ENCODE measurements at places on chromosomes 1 and 21. TPM values are rescaled to one million over a fixed set of nuclear protein-coding genes. Genes with fewer than 3 reads are reported as not detected.

DNA sequence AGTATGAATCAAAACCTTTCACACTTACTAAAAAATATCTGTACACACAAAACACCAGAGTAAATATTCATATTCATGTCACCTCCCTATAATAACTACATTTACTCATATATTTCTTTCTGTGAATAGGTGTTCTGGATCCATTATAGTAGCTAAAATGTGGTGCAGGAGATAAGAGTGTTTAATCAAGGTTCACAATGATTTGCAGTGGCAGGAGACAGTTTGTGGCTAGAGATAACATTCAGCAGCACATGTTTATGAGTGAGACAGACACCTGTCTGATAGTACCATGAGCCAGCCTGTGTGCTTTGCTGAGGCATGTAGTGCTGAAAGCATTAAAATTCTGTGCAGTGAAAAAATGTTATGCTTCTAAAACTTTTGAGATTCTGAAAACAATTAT is 410.3 kb downstream of the SRGAP2C start:
- no peaks in the 10 kb centered on the region for H3K36me3 ChIP-seq
- H3K4me1 ChIP-seq: no peaks in the 10 kb centered on the region
- no peak overlapping the region for H3K27ac ChIP-seq
- no peaks in the 10 kb centered on the region for H3K27me3 ChIP-seq
- H3K4me3 ChIP-seq: no peak overlapping the region

DNA sequence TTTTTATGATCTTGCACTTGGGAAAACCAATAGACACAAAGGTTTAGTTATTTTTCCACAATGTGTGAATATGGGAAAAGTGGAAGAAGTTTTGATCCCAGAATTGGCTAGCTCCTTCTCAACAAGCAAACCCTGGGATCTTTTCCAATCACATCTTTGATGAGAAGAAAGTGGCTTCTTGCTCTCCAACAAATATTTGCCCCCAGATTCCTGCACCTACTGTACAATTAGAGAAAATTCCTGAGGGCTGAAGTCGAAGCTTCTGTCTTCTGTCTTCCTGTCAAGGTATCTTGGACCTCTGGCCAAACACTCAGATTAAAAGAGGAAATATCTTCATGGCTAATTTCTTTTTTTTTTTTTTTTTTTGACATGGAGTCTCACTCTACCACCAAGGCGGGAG is 113.1 kb upstream of the SLC45A1 start:
- H3K36me3 ChIP-seq: no peaks in the 10 kb centered on the region
- H3K27me3 ChIP-seq: no peaks in the 10 kb centered on the region
- H3K4me1 ChIP-seq: peaks cover 20% of the 10 kb centered on the region
- no peak overlapping the region for H3K4me3 ChIP-seq
- DNase-seq: no peak

The CCT3 gene
- polyA plus RNA-seq: 71.6 TPM

GRCh38 chr1:98906809-98907208 is 97.9 kb downstream of the PLPPR5 start:
- H3K36me3 ChIP-seq: no peaks in the 10 kb centered on the region
- no peaks in the 10 kb centered on the region for H3K27me3 ChIP-seq
- H3K27ac ChIP-seq: no peak overlapping the region
- H3K4me1 ChIP-seq: no peaks in the 10 kb centered on the region
- no peak overlapping the region for H3K4me3 ChIP-seq

The PCP4L1 gene
- 6.9 TPM for polyA plus RNA-seq

GRCh38 chr1:54619749-54620148 is 3.6 kb downstream of the FAM151A start:
- no peaks in the 10 kb centered on the region for H3K36me3 ChIP-seq
- H3K4me1 ChIP-seq: no peaks in the 10 kb centered on the region
- H3K27me3 ChIP-seq: peaks cover 4% of the 10 kb centered on the region
- H3K4me3 ChIP-seq: no peak overlapping the region
- no peak for DNase-seq
- H3K27ac ChIP-seq: no peak overlapping the region

GRCh38 chr1:85576266-85576641 is 4.3 kb upstream of the CCN1 start:
- H3K27ac ChIP-seq: peak overlapping the region; percentile 97
- H3K36me3 ChIP-seq: no peaks in the 10 kb centered on the region
- H3K4me3 ChIP-seq: peak overlapping the region; percentile 60

DNA sequence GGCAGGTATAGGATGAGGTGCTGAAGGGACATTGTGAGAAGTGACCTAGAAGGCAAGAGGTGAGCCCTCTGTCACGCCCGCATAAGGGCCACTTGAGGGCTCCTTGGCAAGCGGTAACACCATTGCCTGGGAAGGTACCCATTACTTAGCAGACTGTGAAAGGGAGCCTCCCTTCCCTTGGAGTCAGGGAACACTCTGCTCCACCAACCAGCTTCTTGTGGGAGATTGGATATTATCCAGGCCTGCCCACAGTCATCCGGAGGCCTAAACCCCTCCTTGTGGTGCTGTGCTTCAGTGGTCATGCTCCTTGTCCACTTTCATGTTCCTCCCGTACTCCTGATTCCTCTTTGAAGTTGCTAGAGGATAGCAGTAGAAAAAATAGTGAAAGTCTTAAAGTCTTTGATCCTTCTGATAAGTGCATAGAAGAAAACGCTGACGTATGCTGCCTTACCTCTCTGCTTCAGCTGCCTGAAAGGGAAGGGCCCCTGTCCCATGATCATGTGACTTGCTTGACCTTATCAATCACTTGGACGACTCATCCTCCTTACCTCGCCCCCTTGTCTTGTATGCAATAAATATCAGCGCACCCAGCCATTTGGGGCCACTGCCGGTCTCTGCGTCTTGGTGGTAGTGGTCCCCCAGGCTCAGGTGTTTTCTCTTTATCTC is 16.0 kb downstream of the RBBP4 start:
- H3K4me3 ChIP-seq: no peak overlapping the region
- no peak for DNase-seq
- no peaks in the 10 kb centered on the region for H3K27me3 ChIP-seq
- H3K36me3 ChIP-seq: peaks cover 26% of the 10 kb centered on the region
- H3K27ac ChIP-seq: no peak overlapping the region

- no peak overlapping the region for H3K27ac ChIP-seq
- no peak for DNase-seq
- no peaks in the 10 kb centered on the region for H3K27me3 ChIP-seq
- no peaks in the 10 kb centered on the region for H3K4me1 ChIP-seq
Measured at GRCh38 chr1:230288641-230289349, 137.3 kb downstream of the PGBD5 start.

- no peaks in the 10 kb centered on the region for H3K4me1 ChIP-seq
- H3K36me3 ChIP-seq: no peaks in the 10 kb centered on the region
- no peak overlapping the region for H3K4me3 ChIP-seq
- H3K27ac ChIP-seq: no peak overlapping the region
Measured at GRCh38 chr1:164958982-164959768, 397.3 kb downstream of the LMX1A start.

The TMCO1 gene
- polyA plus RNA-seq: 84.5 TPM

DNA sequence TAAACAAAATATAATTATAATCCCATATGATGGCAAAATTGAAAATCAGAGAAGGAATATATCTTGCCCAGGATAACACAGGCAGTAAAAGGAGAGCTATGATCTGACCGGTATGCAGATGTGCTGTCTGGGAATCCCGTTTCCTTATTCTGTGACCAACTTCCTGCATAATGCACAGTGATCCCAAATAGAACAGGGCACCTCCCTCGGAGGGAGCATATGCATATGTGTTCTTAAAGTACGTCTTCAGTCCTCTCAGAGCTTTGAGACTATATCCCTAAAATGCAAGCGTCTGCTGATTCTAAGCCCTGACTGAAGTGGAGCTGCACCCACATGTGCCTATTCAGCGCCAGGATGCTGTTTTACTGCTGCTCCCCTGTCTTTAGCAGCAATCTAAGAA is 366.1 kb upstream of the PTBP2 start:
- H3K27ac ChIP-seq: no peak overlapping the region
- DNase-seq: no peak
- H3K27me3 ChIP-seq: no peaks in the 10 kb centered on the region

The CXADR gene
- polyA plus RNA-seq: 12.4 TPM

The LBR gene
- polyA plus RNA-seq: 36.1 TPM

GRCh38 chr1:183505454-183506089 is 33.3 kb downstream of the SMG7 start:
- H3K27ac ChIP-seq: no peak overlapping the region
- no peak for DNase-seq
- H3K27me3 ChIP-seq: no peaks in the 10 kb centered on the region
- H3K4me1 ChIP-seq: peaks cover 3% of the 10 kb centered on the region

GRCh38 chr1:108889706-108890384 is 13.1 kb downstream of the GPSM2 start:
- no peaks in the 10 kb centered on the region for H3K27me3 ChIP-seq
- H3K36me3 ChIP-seq: peaks cover 4% of the 10 kb centered on the region
- no peak for DNase-seq
- H3K27ac ChIP-seq: no peak overlapping the region
- H3K4me3 ChIP-seq: no peak overlapping the region
- no peaks in the 10 kb centered on the region for H3K4me1 ChIP-seq

GRCh38 chr1:230240446-230241086 is 173.5 kb downstream of the GALNT2 start:
- H3K4me1 ChIP-seq: no peaks in the 10 kb centered on the region
- DNase-seq: no peak
- H3K4me3 ChIP-seq: no peak overlapping the region

The IRF6 gene
- 9.0 TPM for polyA plus RNA-seq

GRCh38 chr1:230702934-230703678 is 10.8 kb downstream of the AGT start:
- H3K27me3 ChIP-seq: no peaks in the 10 kb centered on the region
- no peak overlapping the region for H3K4me3 ChIP-seq
- peak; percentile 28 for DNase-seq
- H3K27ac ChIP-seq: no peak overlapping the region
- H3K36me3 ChIP-seq: no peaks in the 10 kb centered on the region
- H3K4me1 ChIP-seq: no peaks in the 10 kb centered on the region

The FAM72C gene
- 0.39 TPM for polyA plus RNA-seq

DNA sequence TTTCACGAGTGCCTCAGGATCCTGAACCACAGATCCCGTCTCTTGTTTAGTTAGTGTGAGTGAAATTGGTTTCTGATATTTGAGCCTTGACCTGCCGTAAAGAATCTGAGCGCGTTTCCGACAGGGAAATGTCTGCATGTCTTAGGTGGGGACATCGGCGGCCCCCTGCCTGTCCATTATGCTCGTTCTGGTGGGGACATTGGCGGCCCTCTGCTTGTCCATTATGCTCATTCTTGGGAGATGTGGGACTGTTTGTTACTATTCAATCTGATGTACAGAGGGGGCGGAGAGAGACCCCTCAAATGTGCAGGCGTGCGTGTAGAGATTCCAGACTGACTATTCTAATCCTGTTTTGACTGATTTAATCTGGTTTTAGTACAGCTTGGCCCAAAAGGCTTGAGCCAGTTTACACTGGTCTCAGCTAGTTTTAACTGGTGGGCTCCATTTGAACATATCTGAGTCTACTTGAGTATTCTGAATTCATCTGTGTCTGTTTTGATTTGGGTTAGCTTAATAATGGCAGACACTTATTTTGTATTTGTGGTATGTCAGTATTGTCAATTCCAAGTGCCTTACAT is 6.6 kb upstream of the TINAGL1 start:
- H3K4me3 ChIP-seq: no peak overlapping the region
- H3K36me3 ChIP-seq: no peaks in the 10 kb centered on the region
- no peaks in the 10 kb centered on the region for H3K27me3 ChIP-seq

DNA sequence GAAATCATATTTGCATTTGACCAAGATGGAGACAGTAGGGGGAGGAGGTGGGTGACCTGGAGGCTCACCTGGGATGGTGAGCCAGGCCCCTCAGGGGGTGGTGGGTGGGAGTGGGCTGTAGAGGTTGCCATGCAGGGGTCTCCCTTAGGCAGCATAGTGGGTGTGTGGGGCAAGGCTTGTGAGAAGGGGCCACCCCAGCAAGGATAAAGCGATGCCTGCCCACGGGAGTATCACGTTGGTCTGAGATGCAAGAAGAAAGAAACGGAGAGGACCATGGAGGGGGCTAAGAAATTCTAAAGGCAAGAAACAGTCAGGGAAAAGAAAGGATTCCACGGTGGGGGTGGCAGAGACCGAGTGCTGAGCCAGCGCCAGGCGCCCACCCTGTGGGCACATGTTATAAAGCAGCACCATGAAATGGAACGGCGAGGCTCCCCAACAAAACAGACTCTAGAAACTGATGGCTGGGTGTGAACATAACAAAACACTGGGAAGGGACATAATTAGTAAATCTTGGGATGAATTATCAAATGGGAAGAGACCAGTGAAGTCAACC is 11.7 kb upstream of the C2CD2 start:
- no peaks in the 10 kb centered on the region for H3K4me1 ChIP-seq
- DNase-seq: no peak
- no peaks in the 10 kb centered on the region for H3K27me3 ChIP-seq
- no peaks in the 10 kb centered on the region for H3K36me3 ChIP-seq
- H3K27ac ChIP-seq: no peak overlapping the region

The KIF17 gene
- 5.5 TPM for polyA plus RNA-seq

DNA sequence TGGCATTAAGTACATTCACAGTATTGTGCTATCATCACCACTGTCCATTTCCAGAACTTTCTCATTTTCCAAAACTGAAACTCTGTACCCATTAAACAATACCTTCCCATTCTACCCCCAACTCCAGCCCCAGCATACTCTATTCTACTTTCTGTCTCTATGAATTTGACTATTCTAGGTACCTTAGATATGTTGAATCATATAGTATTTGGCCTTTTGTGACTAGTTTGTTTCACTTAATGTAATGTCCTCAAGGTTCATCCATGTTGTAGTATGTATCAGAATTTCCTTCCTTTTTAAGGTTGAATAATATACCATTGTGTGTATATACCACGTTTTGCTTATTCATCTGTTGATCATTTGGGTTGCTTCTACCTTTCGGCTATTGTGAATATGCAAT is 11.5 kb downstream of the MTR start:
- H3K27ac ChIP-seq: no peak overlapping the region
- H3K36me3 ChIP-seq: peaks cover 17% of the 10 kb centered on the region
- DNase-seq: no peak
- H3K27me3 ChIP-seq: no peaks in the 10 kb centered on the region
- H3K4me3 ChIP-seq: no peak overlapping the region

The RGS4 gene
- 1.7 TPM for polyA plus RNA-seq

The NBPF6 gene
- polyA plus RNA-seq: not detected

DNA sequence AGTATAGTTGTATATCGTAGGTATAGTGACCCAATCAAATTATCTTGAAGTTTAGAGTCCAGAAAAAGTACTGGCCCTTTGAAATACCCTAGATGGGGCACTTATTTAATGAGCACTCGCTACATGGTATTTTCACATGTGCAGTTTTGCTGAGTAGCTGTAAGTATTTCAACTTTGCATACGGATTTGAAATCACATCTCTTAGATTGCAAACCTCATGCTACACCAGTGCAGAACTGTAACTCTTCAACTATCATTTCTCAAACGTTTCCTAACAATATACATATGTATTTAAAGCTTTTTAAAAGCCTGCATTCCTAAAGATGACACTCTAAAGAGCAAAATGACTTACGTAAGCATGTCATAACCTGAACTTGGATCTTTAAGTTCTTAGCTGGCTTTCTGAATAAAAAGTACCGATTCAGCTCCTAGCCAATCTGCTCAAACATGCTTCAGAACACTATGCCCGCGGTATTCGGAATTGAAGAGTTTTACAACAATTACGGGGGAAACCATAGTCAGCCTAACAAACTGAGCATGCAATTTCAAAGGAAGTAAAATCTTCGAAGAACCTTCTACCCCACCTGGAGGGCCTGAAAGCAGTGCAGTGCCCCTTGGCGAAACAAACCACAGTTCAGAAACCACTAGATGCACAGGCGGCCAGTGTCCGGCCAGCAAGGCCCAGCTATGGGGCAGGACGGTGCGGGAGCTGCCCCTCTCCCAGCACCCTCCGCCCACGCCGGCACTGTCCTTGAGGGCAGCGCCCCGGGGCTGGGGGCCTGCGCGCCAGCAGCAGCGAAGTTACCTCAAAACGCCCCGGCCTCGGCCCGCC is 863 bp downstream of the FH start:
- peaks cover 3% of the 10 kb centered on the region for H3K4me1 ChIP-seq
- DNase-seq: no peak
- H3K27me3 ChIP-seq: no peaks in the 10 kb centered on the region
- H3K4me3 ChIP-seq: peak overlapping the region; percentile 96

Measured in lung (tissue), 17 donors.